ENCODE measurements at places on chromosomes 2 and 18.

DNA sequence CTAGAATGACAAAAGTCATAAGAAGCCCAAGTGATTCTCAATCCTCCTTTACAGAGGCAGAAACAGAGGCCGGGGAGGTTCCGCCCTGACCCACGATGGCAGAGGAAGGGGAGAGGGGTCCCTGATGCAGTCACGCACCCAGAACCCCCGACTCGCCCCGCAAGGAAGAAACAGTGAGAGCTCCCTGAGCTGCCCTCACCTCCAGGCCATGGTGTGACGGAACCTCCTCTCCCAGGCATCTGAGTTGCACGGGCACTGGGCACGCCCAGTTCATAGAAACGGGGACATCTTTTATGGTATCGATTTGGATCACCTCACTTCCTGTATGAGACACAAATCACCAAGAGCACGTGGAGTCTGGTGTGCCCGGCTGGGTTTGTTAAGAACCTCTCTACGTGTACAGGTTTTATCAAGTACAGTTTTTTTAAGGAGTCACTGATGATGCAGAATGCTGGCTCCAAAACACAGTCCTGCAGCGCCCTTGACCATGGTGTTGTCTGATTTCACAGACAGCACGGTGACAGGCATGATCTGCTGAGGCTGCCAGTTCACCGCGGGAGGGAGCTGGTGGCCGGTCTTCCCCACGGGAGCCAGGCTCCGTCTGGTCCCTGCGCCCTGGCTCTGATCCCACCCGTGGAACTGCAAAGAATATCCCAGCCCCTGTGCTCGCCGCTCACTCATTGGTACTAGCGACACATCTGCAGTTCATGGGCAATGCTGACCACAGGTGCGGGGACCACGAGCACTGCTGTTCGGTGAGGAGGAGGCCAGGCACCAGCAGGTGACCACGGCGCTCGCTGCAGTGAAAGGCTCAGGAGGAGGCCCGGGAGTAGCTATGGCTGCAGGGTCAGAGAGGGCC is 35.6 kb downstream of the PXDN start:
- no peak for DNase-seq

DNA sequence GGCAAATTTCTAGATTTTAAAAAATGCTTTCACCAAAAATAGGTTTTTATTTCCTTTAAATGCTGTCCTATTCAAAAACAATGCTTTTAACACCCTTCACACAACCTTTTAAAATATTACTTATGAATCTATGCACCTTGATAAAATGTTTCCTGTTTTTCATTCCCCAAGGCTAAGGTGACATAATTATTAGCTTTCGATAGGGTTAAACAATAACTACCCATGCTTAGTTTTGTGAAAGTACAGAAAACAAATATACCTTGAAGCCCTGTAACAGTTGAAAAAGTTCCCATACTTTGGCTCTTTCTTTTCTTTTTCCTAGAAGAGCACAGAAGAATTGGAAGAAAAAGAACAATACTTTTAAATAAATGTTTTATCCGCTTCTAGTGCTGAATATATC is 54.9 kb upstream of the ITPRID2 start:
- no peak for DNase-seq

- no peak for DNase-seq
Observed at GRCh38 chr2:165074323-165074722, 119.0 kb upstream of the SLC38A11 start.

GRCh38 chr2:221477714-221478484 is 94.2 kb downstream of the EPHA4 start:
- DNase-seq = peak; percentile 76

GRCh38 chr2:30104307-30104706 is 42.5 kb upstream of the YPEL5 start:
- DNase-seq = no peak

DNA sequence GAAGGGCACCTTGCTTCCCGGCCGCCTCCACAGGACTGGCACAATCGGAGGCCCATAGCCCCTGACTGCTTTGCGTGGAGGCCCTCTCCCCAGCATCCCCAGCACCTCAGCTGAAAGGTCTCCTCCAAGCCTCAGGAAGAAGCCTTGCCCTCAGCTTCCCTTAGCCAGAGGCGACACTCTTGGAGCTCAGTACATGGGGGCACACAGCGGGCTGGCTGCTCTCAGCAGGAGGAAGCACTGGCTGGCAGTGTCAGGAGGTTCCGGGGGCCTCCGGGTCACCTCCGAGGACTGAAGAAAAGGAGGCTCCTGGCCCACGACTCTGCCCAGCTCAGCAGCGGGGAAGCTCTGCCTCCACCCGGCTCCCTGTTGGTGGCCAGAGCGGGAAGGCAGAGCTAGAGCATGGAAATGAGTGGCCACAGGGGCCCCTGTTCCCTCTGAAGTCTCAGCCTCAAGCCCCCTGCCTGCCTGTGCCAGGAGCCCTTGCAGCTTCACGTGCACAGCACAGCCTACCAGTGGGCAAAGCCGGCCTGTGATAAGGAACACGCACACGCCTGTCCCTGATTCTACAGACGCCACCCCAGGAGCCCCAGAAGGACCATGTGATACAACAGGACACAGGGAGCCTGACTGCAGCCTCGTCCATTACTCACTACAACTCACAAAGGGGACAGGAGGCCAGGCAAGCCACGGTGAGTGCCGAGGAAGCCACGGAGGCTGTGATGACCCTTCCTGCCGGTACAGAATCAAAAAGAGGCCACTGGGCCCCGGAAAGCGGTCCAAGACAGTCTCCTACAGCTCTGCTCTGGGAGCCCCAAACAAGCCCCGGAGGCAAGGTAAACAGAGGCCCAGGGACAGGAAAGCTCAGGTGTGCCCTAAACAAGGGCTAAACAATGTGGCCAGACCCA is 15.5 kb downstream of the HDAC4 start:
- DNase-seq = no peak

Measured in GM23248 (cell line).